ENCODE measurements at places on chromosomes 4 and X.

- DNase-seq: no peak
These were observed 113.3 kb upstream of the CPEB2 start for GRCh38 chr4:14888790-14889572.

GRCh38 chr4:5746829-5747737 is 36.1 kb downstream of the EVC start:
- no peak for DNase-seq

DNA sequence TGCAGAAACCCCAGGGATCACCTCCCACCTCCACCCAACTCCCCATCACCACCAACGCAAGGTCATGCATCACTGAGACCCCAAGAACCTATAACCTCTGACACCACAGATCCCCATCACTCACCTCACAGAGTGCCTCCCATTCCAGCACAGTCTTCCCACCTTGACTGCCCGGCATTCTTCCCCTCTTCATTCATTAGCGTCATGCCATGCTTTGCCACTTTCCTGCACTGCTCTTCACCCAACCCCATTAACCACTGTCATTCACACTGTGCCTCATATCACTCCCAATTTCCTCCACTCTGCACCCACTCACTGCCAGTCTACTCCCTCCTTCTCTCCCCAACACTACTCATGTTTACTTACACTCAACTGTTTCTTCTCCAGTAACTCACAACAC is 30.6 kb downstream of the ZNF182 start:
- DNase-seq: no peak

DNA sequence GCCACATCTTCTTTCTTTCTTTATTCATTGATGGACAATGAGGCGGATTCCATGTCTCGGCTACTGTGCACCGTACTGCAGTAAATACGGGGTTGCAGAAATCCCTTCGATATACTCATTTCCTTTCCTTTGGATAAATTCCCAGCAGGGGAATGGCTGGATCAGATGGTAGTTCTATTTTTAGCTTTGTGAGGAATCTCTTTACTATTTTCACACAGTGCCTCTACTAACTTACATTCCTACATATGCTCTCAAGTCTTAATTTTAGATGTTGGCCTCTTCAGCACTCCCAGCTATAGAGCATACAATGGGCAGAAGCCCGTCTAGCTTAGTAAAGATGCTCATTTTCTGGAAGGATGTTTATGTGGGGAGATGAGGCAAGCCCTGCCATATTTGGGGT is 317.4 kb downstream of the ASMT start:
- DNase-seq: no peak

GRCh38 chr4:150402871-150403272 is 179.1 kb upstream of the MAB21L2 start:
- DNase-seq: no peak

GRCh38 chrX:112163906-112164305 is 81.3 kb upstream of the TRPC5 start:
- DNase-seq: no peak

DNA sequence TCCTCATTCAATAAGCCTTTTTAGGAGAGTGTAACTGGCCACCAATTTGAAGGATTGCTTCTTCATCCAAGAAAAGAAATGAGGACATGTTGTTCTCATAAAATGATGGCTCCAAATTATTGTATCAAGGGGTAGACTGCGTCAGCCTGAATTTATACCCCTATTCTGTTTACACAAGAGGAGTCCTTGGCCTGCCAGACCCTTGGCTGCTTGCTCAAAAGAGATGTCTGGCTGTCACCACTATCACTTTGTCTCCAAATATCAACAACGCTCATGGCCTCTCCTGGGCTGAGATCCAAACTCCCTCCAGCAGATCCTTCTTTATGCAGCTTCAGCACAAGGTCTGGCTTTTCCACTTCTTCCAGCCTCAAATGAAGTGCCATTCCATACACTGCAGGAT is 127.9 kb downstream of the OR13H1 start:
- no peak for DNase-seq

DNA sequence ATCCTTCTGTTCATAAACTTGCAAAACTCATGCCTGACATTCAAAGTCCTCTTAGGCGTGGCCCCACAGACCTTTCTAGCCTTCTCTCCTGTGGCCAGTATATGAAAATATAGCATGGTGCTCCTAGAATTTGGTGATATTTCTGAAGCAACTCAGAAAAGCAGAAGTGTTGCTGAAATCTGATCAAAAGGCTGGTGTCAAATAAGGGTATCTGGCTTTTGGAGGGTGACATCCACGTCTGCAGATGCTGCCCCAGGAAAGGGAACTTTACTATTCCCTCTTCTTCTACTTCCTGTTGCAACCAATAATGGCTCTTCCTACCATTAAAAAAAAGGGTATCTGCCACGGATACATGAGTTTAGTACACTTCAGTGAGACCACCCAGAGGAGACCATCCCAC is 83.9 kb upstream of the RPS6KA3 start:
- DNase-seq: no peak

GRCh38 chrX:143094417-143095023 is 68.8 kb downstream of the SPANXN4 start:
- DNase-seq: no peak

DNA sequence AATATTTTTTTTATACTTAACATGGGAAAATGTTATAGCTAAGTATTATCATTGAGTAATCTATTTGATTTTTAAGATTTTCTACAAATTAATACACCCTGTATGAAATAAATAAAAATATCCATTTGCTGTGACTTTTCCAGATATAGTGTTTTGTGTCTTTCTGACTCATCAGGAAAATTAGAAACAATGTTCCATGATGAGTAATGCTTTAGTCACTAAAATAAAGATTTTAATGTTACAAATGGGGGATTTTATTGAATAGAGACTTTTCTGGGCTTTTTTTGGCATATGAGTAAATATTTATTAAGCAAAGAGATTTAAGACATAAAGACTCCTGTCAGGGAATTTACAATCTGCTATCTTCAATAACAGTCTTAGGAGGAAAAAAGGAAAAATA is 279.2 kb upstream of the NOCT start:
- no peak for DNase-seq

- no peak for DNase-seq
These were observed 15.3 kb downstream of the CTAG1B start for GRCh38 chrX:154603438-154604430.

DNA sequence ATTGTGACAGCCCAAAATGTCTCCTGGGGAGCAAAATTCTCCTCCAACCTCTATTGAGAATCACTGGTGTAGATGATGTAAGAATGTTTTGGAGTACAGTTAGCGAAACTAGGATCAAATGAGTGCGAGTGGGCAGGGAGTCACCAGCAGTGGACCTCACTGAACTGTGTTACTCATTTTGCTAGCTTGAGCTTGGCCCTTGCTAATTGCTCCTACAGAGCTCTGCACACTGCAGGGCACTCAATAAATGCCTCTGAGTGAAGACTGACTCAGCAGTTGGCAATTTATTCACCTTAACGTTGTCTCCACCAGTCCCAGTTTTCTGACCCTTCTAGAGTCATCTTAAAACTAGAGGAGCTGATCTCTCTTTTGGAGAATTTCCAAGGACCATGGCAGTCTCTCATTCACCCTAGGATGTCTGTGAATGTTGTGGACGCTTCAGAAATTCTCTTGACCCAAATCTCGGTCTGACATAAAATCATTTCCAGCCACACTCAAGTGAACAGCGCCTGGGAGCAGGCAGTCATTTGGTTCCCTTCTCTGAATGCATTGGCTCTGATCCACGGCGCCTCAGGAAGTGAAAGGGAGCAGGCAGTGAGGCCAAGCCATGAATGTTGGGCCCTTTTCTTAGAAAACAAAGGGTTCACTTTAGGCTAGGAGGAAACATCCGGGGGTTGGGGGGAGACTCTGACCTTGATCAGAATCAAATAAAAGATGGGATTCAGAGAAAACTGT is 148.1 kb downstream of the NWD2 start:
- DNase-seq: no peak

GRCh38 chr4:103074744-103075434 is 1.7 kb downstream of the SLC9B2 start:
- DNase-seq: no peak

DNA sequence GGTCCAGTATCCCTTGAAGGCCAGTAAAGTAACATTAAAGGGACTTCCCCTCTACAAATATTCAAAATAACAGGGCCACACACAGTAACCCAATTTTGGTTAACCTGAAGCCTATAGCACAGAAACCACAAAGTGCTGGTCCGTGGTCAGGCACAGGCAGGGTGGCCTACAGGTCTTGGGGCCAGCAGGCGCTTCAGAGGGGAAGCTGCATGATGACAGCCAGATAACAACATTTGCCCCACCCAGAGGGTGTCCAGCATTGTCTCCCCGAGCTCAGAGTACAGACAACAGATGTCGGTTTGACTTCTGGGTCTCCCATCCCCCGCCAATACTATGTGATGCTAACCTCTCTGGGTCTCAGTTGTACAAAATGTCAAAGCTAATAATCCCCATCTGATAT is 51.1 kb downstream of the SH3KBP1 start:
- no peak for DNase-seq

GRCh38 chr4:3241898-3242524 is 6.9 kb upstream of the MSANTD1 start:
- no peak for DNase-seq

GRCh38 chr4:146640465-146641061 is 1.9 kb downstream of the POU4F2 start:
- DNase-seq: no peak

- DNase-seq: no peak
These were observed 127.9 kb upstream of the BMPR1B start for GRCh38 chr4:94629837-94630236.

DNA sequence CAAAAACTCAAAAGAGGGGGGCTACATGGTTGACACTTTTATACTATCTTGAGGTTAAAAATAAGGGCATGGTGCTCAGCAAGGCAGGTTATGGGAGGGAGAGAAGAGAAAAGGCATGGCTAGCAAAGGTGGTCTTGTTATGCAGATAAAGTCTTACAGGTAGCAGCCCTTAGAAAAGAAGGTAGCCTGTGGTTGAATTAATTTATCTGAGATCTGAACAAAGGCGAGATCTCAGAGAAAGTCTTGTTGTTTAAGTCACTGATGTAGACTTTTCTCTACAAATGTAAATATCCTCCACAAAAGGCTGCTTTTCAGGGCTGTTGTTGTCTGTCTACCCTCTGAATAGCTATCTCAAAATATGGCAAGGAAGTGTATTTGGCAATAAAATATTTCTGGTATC is 1250.4 kb downstream of the PCDH18 start:
- DNase-seq: no peak

- no peak for DNase-seq
These were observed 72.8 kb downstream of the SLC9A7 start for GRCh38 chrX:46686003-46686645.

GRCh38 chrX:2243913-2244460 is 256.8 kb downstream of the DHRSX start:
- DNase-seq: no peak

DNA sequence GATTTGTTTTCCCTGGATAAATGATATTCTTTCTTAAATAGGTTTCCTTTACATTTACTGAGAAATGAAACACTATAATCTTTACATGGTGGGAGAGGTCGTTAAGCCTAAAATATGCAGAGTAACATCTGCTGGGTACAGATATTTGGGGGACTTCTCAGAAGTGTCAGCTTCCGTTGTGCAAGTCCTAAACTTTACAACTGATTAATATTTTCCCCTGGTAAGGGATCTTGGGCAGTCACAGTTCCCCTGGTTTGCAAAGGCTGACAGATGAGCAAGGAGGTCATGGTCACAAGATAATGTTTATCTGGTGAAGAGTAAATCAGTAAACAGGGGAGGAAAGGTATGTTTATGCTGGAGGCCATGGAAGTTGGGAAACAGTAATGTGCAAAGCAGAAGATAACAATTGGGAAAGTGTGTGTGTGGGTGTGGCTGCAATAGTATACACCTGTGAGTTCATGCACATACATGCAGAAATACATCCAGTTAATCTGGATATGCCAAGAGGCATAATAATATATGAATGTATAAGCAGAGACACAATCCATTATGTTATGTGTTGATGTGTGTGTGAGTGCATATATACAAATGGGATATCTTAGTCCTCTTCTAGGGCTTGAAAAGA is 508.2 kb upstream of the FAM241A start:
- no peak for DNase-seq

DNA sequence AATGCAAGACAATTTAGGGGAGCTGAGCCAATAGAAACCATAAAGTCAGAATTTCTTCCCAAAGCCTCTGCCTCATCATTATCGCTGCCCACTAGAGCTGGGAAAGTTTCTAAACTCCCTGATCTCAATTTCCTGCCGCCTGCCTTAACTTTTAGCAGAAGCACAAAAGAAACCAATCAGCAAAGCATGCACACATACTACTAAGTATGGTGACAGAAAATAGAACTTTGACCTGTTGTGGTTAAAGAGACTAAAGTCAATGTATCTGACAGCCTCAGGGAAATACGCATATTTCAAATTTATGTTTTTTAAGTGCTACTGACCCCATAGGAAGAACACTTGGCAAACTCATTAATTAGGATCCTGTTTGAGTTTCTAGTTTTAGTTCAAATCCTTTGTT is 10.1 kb downstream of the STK26 start:
- DNase-seq: no peak

- DNase-seq: no peak
These were observed 458.0 kb upstream of the NWD2 start for GRCh38 chr4:36786519-36786918.

- no peak for DNase-seq
These were observed 358.9 kb downstream of the NLGN4X start for GRCh38 chrX:5869786-5870185.

DNA sequence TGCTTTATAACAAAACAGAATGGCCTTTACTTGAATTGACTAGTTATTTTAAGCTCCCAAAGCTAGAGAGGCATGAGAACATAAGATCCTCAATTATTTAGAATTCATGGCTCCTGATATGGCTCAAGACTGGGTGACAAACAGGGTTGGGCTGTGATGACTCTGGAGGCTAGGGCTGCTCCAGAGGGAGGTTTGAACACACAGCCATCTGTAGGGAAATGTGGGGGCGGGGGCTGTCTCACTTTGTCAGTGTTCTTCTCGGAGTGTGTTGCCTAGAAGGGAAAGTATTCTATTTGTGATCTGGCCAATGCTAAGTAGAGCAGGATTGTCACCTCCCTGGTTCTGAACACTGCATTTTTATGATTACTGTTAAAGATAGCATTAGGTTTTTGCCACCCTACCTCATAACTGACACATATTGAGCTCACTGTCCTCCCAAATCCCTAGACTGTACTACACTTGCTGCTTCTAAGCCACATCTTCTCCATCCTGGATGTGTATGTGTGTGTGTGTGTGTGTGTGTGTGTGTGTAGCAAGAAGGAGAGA is 45.9 kb downstream of the VSIG4 start:
- DNase-seq: no peak

GRCh38 chrX:10900585-10901289 is 210.4 kb upstream of the HCCS start:
- no peak for DNase-seq

- no peak for DNase-seq
These were observed 59.1 kb downstream of the FAM184B start for GRCh38 chr4:17722356-17722700.

DNA sequence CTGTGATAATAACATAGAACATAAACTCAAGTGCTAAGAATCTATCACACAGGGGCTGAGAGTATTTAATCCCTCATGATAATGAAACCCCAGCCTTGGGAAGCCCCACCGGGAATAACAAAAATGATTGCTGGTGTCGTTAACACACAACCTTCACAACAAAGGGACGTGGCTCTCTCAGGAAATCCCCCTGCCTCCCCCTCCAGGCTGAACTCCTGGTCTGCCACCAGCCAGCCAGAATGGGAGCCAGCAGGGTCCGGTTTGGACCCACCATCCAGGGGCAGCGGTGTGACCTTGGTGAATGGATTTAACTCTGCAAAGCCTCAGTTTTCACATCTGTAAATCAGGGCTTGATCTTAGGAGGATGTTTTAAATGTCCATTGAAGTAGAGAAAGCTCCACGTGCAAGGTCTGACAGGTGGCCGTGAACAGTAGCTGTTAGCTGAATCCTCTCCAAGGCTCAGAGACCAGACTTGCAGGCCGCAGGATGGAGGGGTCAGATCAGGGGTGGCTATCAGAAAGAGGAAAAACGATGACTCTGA is 46.5 kb downstream of the ABLIM2 start:
- DNase-seq: no peak
